ENCODE measurements at places on chromosomes 5 and 9. TPM values are rescaled to one million over a fixed set of nuclear protein-coding genes. Genes with fewer than 3 reads are reported as not detected.
A peak's percentile ranks its signal among the peaks of the same experiment; 100 is the strongest.

COL27A1 gene
- 45.9 TPM for total RNA-seq

GRCh38 chr9:115093520-115093919, 24.4 kb downstream of the TNC start:
- H3K4me3 ChIP-seq: no peak overlapping the region
- H3K27ac ChIP-seq: no peak overlapping the region
- H3K27me3 ChIP-seq: no peaks in the 10 kb centered on the region
- no peaks in the 10 kb centered on the region for H3K36me3 ChIP-seq
- DNase-seq: no peak
- H3K4me1 ChIP-seq: peaks cover 28% of the 10 kb centered on the region

GRCh38 chr9:86940774-86941173, 6.5 kb downstream of the GAS1 start:
- peaks cover 2% of the 10 kb centered on the region for H3K36me3 ChIP-seq
- DNase-seq: no peak
- no peak overlapping the region for H3K4me3 ChIP-seq
- no peaks in the 10 kb centered on the region for H3K27me3 ChIP-seq

GRCh38 chr5:176181271-176181855, 56.9 kb upstream of the SIMC1 start:
- peaks cover 7% of the 10 kb centered on the region for H3K4me1 ChIP-seq
- H3K27me3 ChIP-seq: peaks cover 64% of the 10 kb centered on the region
- no peak overlapping the region for H3K4me3 ChIP-seq
- peaks cover 3% of the 10 kb centered on the region for H3K36me3 ChIP-seq
- DNase-seq: no peak

SREK1 gene
- total RNA-seq: 51.0 TPM

DPYSL3 gene
- total RNA-seq: 60.4 TPM

DNA sequence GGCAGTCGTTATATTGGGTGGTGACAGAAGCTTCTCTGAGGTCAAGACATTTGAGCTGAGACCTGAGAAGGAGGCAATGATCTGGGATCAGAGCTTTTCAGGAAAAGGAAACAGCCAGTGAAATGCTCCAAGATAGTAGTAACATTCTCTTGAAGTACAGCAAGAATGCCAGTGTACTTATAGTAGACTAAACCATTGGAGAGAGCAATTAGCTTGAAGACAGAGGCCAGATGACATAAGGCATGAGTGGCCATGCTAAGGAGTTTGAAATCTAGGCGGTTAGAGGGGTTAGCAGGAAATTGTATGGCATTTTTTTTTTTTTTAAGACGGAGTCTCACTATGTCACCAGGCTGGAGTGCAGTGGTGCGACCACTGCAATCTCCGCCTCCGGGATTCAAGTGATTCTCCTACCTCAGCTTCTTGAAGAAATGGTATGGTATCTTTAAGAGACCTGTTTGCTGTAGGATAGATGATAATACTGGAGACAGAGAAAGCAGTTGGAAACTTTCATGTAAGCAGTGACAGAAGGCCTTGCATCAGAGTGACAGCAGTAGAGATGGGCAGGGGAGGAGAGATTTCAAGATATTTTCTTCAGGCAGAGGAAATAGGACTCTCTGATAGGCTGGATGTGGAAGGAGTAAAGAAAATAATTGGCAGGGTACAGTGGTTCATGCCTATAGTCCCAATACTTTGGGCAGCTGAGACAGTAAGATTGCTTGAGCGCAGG, 482.2 kb upstream of the PAPPA start:
- no peaks in the 10 kb centered on the region for H3K27me3 ChIP-seq
- peaks cover 3% of the 10 kb centered on the region for H3K36me3 ChIP-seq
- H3K4me3 ChIP-seq: no peak overlapping the region
- H3K27ac ChIP-seq: peak overlapping the region; percentile 100
- H3K4me1 ChIP-seq: peaks cover 78% of the 10 kb centered on the region

GRCh38 chr9:78573205-78573604, 276.3 kb downstream of the PSAT1 start:
- H3K36me3 ChIP-seq: no peaks in the 10 kb centered on the region
- H3K4me1 ChIP-seq: peaks cover 15% of the 10 kb centered on the region
- no peak for DNase-seq
- H3K27ac ChIP-seq: no peak overlapping the region

GRCh38 chr9:70120834-70121510, 77.3 kb downstream of the MAMDC2 start:
- no peak overlapping the region for H3K4me3 ChIP-seq
- H3K27me3 ChIP-seq: no peaks in the 10 kb centered on the region
- peaks cover 68% of the 10 kb centered on the region for H3K4me1 ChIP-seq

C1QTNF3 gene
- total RNA-seq: 2.6 TPM

RNF145 gene
- 83.9 TPM for total RNA-seq

GRCh38 chr9:93094658-93095204, 1.3 kb upstream of the CARD19 start:
- H3K4me3 ChIP-seq: peak overlapping the region; percentile 64
- DNase-seq: peak; percentile 72
- H3K27me3 ChIP-seq: no peaks in the 10 kb centered on the region
- peaks cover 4% of the 10 kb centered on the region for H3K36me3 ChIP-seq
- H3K4me1 ChIP-seq: peaks cover 44% of the 10 kb centered on the region

DNA sequence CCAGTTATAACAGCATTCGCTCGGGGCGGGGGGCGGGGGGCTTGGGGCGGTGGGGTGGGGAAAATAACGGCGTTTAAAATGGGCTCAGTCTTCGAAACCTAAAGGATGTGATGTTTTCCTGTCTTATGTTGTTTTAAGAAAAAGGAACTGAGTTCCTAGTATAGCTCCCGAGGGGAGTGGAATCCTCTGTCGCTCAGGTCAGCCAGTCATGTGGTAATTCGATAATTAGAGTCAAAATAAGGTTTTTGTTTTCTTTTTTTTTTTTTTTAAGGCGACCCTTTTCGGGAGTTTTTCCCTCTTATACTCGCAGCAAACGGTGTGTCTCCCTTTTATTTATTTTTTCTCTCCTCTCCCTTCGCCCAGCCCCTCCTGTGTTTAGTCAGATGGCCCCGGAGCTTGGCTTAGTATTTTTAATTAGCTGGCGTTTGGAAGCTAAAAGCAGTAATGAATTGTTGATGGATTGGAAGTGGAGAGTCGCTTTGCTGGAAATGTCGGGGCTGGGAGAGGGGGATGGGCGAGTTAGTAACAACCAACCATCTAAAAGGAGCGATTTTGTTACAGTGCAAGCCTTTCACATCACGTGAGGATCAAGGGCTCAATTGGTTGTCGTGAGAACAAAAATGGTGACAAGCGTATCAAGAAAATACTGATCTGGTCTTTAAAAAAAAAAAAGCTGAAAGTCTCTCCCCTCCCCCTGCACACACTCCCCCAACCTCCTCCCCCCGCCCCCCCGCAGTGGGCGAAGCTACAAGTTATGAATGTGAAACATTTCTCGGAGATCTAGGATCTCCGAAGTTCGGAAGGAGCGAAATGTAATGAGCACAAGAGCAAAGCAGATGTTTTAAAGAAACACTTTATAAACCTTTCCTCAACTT, 714 bp upstream of the ZNF608 start:
- no peak for DNase-seq
- H3K36me3 ChIP-seq: no peaks in the 10 kb centered on the region
- no peaks in the 10 kb centered on the region for H3K27me3 ChIP-seq
- H3K27ac ChIP-seq: no peak overlapping the region
- peaks cover 18% of the 10 kb centered on the region for H3K4me1 ChIP-seq
- H3K4me3 ChIP-seq: no peak overlapping the region

- H3K27me3 ChIP-seq: no peaks in the 10 kb centered on the region
- no peak overlapping the region for H3K4me3 ChIP-seq
- peak overlapping the region; percentile 88 for H3K27ac ChIP-seq
Observed at GRCh38 chr5:139740992-139741672, 54.5 kb upstream of the PSD2 start.

GFPT2 gene
- 18.8 TPM for total RNA-seq

- H3K4me3 ChIP-seq: no peak overlapping the region
- H3K27me3 ChIP-seq: no peaks in the 10 kb centered on the region
- DNase-seq: no peak
- H3K4me1 ChIP-seq: peaks cover 20% of the 10 kb centered on the region
- no peaks in the 10 kb centered on the region for H3K36me3 ChIP-seq
Observed at GRCh38 chr9:114737118-114737517, 55.1 kb upstream of the TEX48 start.

- H3K4me1 ChIP-seq: peaks cover 3% of the 10 kb centered on the region
- DNase-seq: no peak
- H3K27ac ChIP-seq: no peak overlapping the region
Observed at GRCh38 chr9:26310294-26310693, 582.3 kb downstream of the CAAP1 start.

DNA sequence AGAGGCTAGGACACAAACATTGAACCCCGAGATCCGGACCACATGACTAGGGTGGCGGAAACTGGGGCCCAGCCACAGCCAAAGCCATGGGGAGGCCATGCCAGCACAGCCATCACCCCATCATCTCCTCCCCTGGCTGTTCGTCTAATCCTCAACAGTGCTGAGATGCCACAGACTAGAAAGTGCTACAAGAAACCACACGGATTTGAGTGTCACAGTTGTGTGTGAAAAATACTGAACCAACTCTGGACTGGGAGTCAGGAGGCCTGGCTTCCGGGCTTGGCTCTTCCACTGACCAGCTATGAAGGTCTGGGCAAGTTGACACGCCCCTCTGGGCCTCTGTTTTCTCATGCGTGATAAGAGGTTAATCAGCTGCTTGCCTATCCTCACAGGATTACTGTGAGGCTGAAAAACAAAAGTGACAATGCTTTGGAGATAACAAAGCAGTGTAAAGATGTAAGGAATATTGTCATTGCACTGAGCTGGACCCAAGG, 38.8 kb upstream of the SHB start:
- H3K4me3 ChIP-seq: no peak overlapping the region
- no peaks in the 10 kb centered on the region for H3K4me1 ChIP-seq
- H3K27me3 ChIP-seq: peaks cover 14% of the 10 kb centered on the region
- DNase-seq: no peak
- H3K27ac ChIP-seq: no peak overlapping the region
- no peaks in the 10 kb centered on the region for H3K36me3 ChIP-seq

DNA sequence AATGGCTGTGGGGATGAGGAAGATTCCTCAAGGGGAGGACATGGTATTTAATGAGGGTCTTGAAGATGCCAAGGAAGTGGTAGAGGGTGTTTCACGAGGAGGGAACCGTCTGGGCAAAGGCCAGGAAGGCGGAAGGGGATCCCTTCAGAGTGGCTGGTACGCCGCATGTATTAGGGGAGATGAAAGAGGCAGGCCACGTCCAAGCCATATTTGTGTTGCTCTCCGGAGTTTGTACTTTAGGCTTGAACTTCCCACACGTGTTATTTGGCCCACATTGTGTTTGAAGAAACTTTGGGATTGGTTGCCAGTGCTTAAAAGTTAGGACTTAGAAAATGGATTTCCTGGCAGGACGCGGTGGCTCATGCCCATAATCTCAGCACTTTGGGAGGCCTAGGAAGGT, 1.2 kb downstream of the FXN start:
- no peaks in the 10 kb centered on the region for H3K27me3 ChIP-seq
- peak overlapping the region; percentile 68 for H3K27ac ChIP-seq
- H3K36me3 ChIP-seq: no peaks in the 10 kb centered on the region
- H3K4me3 ChIP-seq: peak overlapping the region; percentile 95
- peaks cover 11% of the 10 kb centered on the region for H3K4me1 ChIP-seq

GRCh38 chr5:177077335-177077734, 9.4 kb upstream of the FGFR4 start:
- no peaks in the 10 kb centered on the region for H3K27me3 ChIP-seq
- no peaks in the 10 kb centered on the region for H3K4me1 ChIP-seq
- no peak for DNase-seq

CKMT2 gene
- total RNA-seq: not detected

GRCh38 chr5:170486371-170486770, 17.4 kb upstream of the KCNIP1 start:
- no peak for DNase-seq
- no peaks in the 10 kb centered on the region for H3K27me3 ChIP-seq
- H3K4me3 ChIP-seq: no peak overlapping the region
- peaks cover 42% of the 10 kb centered on the region for H3K4me1 ChIP-seq
- no peaks in the 10 kb centered on the region for H3K36me3 ChIP-seq
- no peak overlapping the region for H3K27ac ChIP-seq

MXD3 gene
- total RNA-seq: 8.4 TPM

- DNase-seq: no peak
- no peak overlapping the region for H3K4me3 ChIP-seq
- no peaks in the 10 kb centered on the region for H3K27me3 ChIP-seq
- no peak overlapping the region for H3K27ac ChIP-seq
Observed at GRCh38 chr9:4936277-4936676, 48.8 kb upstream of the JAK2 start.

DNA sequence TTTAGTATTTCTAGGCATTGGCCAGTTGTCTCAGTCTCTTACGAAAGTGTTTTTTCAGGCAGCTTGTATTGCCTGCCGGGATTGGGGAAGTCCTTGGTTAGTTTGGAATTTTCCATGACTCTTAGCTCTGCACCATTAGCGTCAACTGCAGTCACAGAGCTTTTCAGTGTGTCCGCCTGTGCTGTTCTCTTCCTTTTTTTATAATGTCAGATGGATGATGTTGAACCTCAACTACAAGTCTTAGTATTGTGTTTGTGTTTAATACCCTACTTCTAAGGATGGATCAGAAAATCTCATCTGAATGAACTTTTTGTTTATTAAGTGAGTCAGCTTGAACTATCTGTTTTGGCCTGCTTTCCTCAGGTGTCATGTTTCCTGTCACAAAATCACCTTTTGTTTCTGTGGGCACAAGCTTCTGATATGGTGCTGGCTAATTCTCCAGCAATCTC, 33.1 kb downstream of the ATP6V0E1 start:
- peaks cover 14% of the 10 kb centered on the region for H3K36me3 ChIP-seq
- H3K4me1 ChIP-seq: peaks cover 32% of the 10 kb centered on the region
- peak overlapping the region; percentile 84 for H3K27ac ChIP-seq
- peak overlapping the region; percentile 28 for H3K4me3 ChIP-seq

DNA sequence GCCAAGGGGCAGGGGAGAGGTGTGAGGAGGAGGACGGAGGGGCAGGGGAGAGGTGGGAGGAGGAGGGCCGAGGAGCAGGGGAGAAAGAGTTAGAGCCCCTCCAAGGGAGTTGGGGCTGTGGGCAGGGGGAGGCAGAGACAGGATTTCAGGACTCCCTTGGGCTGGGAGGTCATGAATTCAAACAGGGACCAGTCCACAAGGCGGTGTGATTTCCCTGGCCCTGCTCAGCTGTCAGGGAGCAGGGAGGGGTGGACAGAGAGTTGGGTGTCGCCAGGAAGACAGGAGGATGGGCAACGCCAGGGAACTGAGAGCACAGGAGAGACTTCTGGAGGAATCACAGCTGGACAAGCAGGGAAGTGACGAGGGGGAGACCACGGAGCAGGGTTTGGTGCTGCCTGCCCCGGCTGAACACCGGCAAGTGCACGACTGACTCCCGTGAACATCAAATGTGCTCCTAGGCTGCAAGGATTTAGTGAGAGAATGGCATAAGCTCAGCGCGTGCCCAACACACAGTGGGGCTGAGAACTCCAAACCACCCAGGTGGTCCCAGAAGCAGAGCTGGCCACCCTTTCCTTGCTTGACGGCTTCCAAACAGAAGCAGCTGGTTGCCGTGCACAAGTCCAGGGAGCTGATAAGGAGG, 17.8 kb upstream of the OLFM1 start:
- H3K4me1 ChIP-seq: no peaks in the 10 kb centered on the region
- H3K36me3 ChIP-seq: peaks cover 2% of the 10 kb centered on the region
- peak; percentile 47 for DNase-seq
- H3K27me3 ChIP-seq: peaks cover 46% of the 10 kb centered on the region

All from chondrocyte (in vitro differentiated cells).